Hematopoietic multipotent progenitor cell treated with erythropoietin and hydrocortisone succinate and interleukin-3 and kit ligand, for 8 days (in vitro differentiated cells): ENCODE measurements at places on chromosomes 12 and 14.

GRCh38 chr12:89703768-89704167, 4.9 kb downstream of the ATP2B1 start:
- DNase-seq, result no peak

DNA sequence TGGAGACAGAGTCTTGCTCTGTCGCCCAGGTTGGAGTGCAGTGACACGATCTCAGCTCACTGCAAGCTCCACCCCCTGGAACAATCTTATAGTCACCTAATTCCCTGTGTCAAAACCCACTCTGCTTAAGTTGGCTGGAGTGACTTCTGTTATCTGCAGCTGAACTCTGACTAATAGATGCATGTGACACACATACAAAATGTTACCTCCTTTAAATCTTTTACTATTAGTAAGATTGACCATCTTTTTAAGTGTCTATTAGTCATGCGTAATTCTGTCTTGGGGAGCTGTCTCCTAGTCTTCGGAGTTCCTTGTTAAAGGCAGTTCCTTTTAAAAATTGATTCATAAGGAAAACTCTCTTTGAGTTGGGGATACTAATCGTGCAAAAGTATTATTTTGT, 7.4 kb downstream of the IFI27L1 start:
- DNase-seq, result no peak

DNA sequence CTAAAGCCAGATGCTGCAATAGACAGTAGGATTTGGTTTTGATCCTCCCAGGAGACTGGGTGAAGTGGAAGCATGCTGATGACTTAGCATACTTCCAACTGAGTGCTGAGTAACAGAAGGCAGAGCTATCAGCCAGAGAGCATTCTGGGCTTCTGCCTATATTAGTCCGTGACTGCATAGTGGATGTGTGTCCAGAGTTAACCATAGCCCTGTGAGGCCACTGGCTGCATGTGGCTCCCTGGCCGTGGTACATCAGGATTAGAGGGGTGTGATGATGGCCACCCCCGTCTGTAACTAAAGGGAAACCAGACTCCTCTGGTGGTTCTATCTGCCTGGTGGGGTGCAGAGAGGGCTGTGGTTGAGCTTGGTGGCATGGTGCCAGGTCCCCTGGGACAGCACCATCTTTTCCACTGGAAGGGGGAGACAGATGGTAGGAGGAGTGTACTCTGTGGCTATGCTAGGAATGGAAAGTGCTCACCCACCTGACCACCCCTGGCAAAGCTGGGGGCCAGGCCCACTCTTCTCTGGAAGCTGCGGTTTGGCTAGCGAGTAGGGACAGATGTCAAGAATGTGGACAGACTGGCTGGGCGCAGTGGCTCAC, 27.4 kb downstream of the ABCD4 start:
- DNase-seq, result peak; percentile 40

GRCh38 chr12:131494216-131494615, 216.7 kb upstream of the SFSWAP start:
- DNase-seq, result no peak

GRCh38 chr12:62166525-62166924, 93.7 kb upstream of the USP15 start:
- DNase-seq, result no peak

- DNase-seq, result no peak
These were observed 55.9 kb downstream of the DYNC1H1 start for GRCh38 chr14:102020058-102020971.

DNA sequence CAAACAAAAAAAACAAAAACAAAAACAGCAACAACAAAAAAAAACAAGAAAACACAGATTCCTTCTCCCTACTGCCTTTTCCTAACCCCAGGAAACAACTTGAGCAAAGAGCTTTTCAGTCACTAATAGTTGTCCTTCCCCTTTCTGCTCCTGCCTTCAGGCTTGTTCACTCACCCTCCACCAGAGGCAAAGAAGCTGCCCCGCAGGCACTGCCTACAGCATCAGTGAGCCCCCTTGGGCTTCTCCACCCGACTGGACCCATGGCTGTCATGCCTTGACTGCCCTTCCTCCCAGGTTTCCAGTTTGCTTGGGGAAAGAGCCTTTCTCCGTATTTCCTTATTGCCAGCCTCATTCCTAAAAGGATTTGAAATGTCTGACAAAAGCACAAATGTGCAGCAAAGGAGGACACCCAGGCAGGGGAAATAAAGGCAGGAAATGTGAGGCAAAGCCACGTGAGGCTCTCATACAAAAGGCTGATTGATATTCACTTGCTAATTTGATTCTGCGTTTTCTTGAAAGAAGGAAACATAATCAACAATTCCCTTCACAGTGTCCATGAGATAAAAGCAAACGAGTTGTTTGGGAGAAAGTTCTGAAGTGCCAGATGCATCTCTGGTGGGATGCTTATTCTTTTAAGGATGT, 85.7 kb downstream of the GPATCH2L start:
- no peak for DNase-seq

DNA sequence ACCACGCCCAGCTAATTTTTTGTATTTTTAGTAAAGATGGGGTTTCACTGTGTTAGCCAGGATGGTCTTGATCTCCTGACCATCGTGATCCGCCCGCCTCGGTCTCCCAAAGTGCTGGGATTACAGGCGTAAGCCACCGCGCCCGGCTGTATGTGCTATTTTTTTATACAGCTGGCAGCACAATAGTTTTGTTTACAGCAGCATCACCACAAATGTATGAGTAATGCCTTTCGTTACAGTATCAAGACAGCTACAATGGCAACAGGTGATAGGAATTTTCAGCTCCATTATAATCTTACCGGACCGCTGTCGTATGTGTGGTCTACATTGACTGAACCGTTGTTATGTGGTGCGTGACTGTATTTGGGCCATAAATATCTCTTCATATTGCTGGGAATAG, 11.6 kb upstream of the MDM2 start:
- DNase-seq, result no peak

GRCh38 chr14:61153431-61153830, 127.7 kb downstream of the TMEM30B start:
- DNase-seq, result no peak

- DNase-seq, result no peak
These were observed 2.3 kb downstream of the ARF3 start for GRCh38 chr12:48954841-48955501.
